ENCODE measurements at places on chromosomes 12 and 14.

DNA sequence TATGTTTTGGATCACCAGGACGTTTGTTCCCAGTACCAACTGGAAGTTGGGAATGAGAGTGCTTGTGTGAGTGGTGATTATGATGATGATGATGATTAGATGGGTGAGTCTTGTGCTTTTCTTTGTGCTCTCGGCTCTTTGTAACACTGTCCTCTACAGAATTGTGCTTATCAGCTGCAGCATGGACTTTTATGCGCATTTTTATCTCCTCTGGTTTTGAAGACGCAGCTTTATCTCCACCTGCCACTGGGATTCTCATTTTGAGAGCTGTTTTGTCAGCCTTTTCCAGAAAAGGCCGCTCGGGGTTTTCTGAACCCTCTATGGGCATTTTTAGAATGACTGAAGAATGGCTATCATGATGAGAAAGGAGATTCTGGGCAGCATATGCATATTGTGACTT is 11.5 kb upstream of the KANSL2 start:
- no peak for DNase-seq
- no peak overlapping the region for H3K27ac ChIP-seq
- H3K27me3 ChIP-seq = no peaks in the 10 kb centered on the region
- no peak overlapping the region for H3K4me3 ChIP-seq
- peaks cover 34% of the 10 kb centered on the region for H3K36me3 ChIP-seq
- peaks cover 4% of the 10 kb centered on the region for H3K4me1 ChIP-seq

GRCh38 chr14:101535701-101536207 is 25.5 kb upstream of the DIO3 start:
- no peak overlapping the region for H3K27ac ChIP-seq
- peaks cover 27% of the 10 kb centered on the region for H3K27me3 ChIP-seq
- no peak overlapping the region for H3K4me3 ChIP-seq
- peaks cover 6% of the 10 kb centered on the region for H3K4me1 ChIP-seq
- no peak for DNase-seq

GRCh38 chr14:103656031-103656755 is 27.2 kb downstream of the KLC1 start:
- H3K27ac ChIP-seq = no peak overlapping the region
- no peaks in the 10 kb centered on the region for H3K27me3 ChIP-seq

DNA sequence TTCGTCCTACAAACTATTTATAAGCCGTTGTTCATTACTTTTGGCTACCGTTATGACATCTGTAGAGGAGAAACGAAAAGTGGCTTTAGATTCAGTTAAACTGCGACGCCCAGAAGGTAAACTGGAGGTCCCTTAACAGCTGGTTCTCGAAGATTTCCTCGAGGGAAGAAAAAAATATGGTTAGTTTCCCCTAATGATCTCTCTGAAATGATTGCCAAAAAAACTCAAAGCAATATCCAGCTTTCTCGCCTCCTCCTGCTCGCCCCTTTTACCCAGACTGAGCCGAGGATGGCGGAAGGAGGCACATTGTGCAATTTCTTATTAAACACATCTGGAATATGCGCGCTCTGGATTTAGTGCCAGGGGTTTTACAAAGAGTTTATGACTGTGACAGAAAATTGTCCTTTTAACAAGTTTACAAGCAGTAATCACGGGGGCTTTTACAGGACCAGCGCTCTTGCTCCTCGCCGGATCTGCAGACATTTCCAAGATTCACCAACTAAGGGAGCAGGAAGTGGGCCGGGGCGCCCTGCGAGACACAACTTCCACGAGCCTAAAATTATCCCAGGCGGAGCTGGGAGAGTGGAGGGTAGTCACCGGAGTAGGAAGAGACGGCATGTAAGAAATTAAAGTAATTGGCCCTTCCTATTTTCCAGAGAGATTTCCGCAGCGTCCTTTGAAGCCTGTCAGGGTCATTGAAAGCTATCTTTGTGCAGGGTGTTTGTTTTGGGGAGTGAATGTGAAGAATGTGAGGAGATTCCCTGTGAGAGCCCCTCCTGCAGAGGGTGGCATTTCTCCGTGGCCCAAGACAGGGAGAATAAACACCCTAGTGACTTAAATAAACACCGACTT is 5.6 kb downstream of the SIX1 start:
- no peak overlapping the region for H3K4me3 ChIP-seq
- H3K27ac ChIP-seq = peak overlapping the region; percentile 43
- peaks cover 98% of the 10 kb centered on the region for H3K27me3 ChIP-seq
- peaks cover 16% of the 10 kb centered on the region for H3K4me1 ChIP-seq

DNA sequence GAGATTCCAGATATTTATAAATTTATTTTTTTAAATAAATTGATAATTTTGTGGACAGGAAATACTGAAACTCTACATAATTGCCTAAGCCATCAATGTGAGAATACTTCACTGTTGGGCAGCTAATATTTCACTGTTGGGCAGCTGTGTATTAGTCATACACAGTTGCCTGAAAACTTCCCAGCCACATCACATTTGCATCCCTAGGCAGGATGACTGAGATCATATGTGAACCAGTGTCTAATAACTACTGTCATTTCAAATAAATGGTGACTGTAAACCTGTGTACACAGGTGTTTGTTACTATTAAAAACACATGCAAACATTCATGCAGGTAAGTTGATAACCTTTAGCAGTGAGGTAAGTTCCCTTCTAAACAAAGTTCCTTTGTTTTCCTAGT is 43.9 kb downstream of the TMTC3 start:
- no peak for DNase-seq
- H3K36me3 ChIP-seq = peaks cover 41% of the 10 kb centered on the region
- peaks cover 3% of the 10 kb centered on the region for H3K4me1 ChIP-seq
- H3K4me3 ChIP-seq = no peak overlapping the region

DNA sequence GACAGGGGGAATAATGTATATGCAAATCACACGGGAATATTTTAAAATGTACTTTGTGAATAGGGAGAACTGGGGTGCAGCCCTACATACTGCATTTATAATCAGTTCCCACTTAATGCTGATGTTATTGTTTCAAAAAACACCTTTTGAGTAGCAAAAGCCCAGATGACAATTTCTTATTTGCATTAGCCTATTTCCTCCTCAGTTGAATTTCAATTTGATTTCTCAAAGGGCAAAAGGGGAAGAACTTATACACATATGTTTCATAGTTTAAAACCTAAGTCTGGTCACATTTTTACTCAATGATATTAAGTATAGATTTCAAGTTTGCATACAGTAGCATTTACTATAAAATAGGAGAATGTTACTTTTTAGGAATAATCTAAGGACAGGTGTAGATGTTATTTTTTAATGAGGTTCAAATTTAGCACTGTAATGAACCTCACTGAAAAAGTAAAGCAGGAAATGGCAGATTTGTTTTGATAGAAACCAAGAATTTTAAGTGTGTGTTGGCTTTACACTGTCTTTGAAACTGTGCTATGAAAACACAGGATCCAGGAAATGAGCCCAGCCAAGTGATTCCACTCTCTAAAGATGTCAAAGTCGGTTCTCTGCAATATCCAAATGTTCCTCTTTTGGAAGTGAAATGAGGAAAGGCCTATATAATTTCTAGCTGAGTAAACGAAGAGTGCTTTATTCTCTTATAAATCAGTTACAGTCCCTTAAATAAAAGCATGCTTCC is 367.4 kb downstream of the BTG1 start:
- H3K4me3 ChIP-seq = no peak overlapping the region
- no peak for DNase-seq
- peaks cover 12% of the 10 kb centered on the region for H3K4me1 ChIP-seq
- H3K36me3 ChIP-seq = no peaks in the 10 kb centered on the region
- H3K27me3 ChIP-seq = no peaks in the 10 kb centered on the region

DNA sequence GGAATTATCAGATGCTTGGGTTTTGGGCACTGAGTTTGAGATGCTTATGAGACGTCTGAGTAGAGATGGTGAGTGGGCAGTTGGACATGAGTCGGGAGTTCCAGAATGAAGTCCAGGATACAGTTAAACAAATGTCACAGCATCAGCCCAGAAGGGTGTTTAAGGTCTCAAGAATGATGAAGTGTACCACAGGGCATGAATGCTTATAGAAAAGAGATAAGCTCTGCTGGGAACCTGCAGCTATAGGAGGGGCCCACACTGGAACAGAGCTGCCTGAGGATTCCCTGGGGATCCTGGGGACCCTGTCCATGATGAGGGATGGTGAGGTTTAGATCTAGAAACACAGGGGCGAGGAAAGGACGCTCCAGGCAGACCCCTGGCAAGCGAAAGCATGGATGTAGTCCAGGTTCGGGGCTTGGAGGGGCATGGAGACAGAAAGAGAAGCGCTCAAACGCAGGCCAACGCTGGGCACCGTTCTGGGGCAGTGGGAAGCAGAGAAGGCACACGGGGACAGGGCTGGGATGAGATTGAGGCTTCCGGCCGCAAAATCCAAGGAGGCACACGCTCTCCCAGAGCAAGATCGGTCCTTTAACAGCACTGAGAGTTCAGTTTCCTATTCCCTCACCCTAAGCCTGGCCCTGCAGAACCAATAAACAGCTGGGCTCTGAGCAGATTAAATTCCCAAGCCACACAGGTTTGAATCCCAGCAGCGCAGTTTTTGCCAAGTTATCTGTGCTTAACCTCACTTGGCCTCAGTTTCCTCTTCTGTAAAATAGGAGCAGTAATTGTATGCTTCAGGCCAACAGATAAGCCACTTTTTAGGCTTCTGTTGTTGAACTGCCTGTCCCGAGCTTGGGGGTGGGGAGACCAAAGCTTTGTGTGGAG is 52.9 kb downstream of the EID3 start:
- no peaks in the 10 kb centered on the region for H3K4me1 ChIP-seq
- H3K27ac ChIP-seq = peak overlapping the region; percentile 10
- H3K27me3 ChIP-seq = no peaks in the 10 kb centered on the region
- H3K36me3 ChIP-seq = no peaks in the 10 kb centered on the region

DNA sequence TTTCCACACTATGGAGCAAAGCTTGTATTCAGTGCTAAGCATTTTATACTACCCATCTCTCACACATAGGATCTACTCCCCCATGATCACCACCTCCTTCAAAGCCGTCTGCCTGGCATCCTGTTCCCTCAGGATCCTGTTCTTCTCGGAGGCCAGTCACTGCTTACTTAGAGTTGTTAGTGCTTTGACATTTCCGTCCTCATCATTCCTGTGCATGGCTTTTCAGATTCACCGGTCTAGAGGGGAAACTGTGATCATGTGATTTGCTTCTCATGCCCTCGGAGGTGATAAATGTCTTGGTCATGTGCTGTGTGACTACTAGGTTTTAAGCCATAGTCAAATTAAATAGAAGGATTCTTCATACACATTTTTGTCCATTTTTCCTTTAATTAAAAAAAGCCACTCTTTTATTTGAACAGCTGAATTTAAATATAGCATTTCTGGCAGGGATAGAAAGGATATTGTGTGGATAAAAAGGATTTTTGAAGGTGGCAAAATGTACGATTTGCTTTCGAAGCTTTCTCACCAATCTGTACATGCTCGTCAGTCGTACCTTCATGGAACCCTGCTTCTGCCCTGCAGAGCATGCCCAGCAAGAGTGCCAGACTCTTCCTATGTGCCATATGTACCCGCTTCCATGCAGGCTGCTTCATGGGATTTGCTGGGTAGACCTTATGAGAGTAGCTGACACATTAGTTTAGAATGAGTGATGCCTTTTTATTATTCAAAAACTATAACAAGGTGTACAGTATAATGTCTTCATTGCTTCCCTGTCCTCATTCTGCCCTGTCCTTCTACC is 53.3 kb downstream of the BMAL2 start:
- H3K4me1 ChIP-seq = no peaks in the 10 kb centered on the region
- no peak overlapping the region for H3K4me3 ChIP-seq
- H3K27ac ChIP-seq = no peak overlapping the region
- H3K27me3 ChIP-seq = no peaks in the 10 kb centered on the region
- H3K36me3 ChIP-seq = peaks cover 6% of the 10 kb centered on the region
- no peak for DNase-seq

GRCh38 chr14:87615822-87616679 is 376.9 kb downstream of the GALC start:
- peaks cover 5% of the 10 kb centered on the region for H3K4me1 ChIP-seq
- no peak overlapping the region for H3K27ac ChIP-seq
- no peak overlapping the region for H3K4me3 ChIP-seq
- no peaks in the 10 kb centered on the region for H3K27me3 ChIP-seq
- peaks cover 5% of the 10 kb centered on the region for H3K36me3 ChIP-seq
- peak; percentile 54 for DNase-seq

- H3K27me3 ChIP-seq = no peaks in the 10 kb centered on the region
- DNase-seq = no peak
- H3K4me1 ChIP-seq = peaks cover 12% of the 10 kb centered on the region
- H3K27ac ChIP-seq = no peak overlapping the region
Measured at GRCh38 chr14:32808644-32809043, 130.0 kb upstream of the NPAS3 start.

GRCh38 chr14:70188659-70189455 is at the start of gene SLC8A3:
Gene SLC8A3, minus strand, starts transcription at chr14:70188951. Its CDS starts 20,529 bp downstream, at chr14:70168422.
- H3K36me3 ChIP-seq = no peaks in the 10 kb centered on the region
- H3K27me3 ChIP-seq = peaks cover 59% of the 10 kb centered on the region
- H3K27ac ChIP-seq = peak within 1 kb of the TSS; percentile 30
- H3K4me1 ChIP-seq = peaks cover 12% of the 10 kb centered on the region

DNA sequence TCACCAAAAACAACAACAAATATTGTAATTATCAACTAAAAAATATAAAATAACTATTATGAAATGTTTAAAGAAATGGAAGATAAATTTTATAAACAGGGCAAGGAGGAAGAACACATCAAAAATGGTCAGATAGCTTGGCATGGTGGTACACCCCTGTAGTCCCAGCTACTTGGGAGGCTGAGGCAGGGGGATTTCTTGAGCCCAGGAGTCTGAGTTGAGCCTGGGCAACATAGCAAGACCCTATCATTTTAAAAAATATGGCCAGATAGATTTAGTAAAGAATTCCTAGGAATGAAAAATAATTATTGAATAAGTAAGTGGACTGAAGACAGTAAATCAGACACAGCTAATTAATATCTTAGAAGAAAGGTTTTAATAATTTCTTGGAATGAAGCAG is 32.6 kb downstream of the ITPR2 start:
- DNase-seq = no peak
- H3K36me3 ChIP-seq = peaks cover 5% of the 10 kb centered on the region
- H3K4me3 ChIP-seq = no peak overlapping the region
- H3K4me1 ChIP-seq = peaks cover 9% of the 10 kb centered on the region
- no peak overlapping the region for H3K27ac ChIP-seq

DNA sequence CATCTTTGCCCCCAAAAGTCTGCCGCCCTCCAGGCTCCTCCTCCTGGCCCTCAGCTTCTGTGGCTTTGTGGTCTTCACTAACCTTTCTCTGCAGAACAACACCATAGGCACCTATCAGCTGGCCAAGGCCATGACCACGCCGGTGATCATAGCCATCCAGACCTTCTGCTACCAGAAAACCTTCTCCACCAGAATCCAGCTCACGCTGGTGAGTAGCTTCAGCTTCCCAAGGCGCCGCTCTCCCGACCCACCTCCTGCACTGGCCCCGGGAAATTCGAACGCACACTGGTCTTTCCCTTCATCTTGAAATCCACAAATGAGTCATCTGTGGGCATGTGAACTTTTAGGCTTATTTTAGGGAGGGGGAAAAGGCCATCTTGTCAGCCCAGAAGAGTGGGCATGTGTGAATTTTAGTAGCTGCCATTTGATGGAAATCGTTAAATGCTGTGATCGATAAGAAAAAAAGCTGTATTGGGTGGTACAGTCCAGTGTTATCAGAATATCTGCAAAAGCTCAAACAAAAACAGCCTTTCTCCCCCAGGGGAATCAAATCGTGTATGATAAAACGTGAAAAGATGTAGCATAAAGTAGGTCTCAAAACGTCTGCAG is 700 bp downstream of the SLC35E3 start:
- peak; percentile 24 for DNase-seq
- peaks cover 12% of the 10 kb centered on the region for H3K36me3 ChIP-seq
- no peaks in the 10 kb centered on the region for H3K27me3 ChIP-seq
- H3K27ac ChIP-seq = peak overlapping the region; percentile 97
